ENCODE measurements at places on chromosomes 6 and 20.

DNA sequence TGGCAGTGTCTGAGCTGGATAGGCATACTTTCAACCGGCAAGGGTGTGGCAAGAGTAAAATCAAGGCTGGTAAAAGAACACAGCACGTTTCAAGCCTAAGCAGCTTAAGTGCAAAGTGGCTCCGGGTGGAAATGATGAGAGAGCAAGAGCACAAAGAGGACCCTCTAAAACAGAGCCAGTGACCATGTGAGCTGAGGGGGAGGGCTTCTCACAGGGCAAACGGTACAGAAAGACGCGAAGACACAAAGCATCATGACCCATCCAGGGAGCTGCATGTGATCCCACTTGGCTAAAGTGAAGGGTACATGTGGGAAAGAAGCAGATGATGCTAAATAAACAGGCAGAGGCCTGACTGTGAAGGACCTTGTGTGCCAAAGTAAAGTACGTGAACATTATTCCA is 25.7 kb downstream of the FKBP5 start:
- peak; percentile 36 for DNase-seq

DNA sequence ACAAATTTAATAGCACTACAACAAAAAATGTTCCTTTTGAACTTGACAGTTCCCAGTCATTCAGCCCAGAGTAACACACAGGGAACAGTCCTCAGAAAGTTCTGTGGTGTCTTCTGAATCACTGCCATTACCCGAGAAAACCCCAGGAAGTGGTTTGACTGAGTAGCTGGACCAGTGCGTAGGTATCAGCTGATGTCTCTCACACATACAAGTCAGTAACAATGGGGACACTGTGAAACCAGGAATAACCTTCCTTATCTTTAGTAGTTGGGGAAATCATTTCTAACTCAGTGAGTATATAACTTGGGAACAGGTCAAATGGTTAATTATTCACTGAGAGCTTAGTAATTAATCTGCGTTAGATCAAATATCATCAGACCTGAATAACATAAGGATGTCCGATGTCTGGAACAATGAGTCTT is 73.1 kb downstream of the HIVEP2 start:
- no peak for DNase-seq

- DNase-seq = no peak
These were observed 248.8 kb downstream of the KHDC1L start for GRCh38 chr6:72976484-72976883.

GRCh38 chr20:1875762-1876161 is 19.4 kb upstream of the SIRPA start:
- no peak for DNase-seq

DNA sequence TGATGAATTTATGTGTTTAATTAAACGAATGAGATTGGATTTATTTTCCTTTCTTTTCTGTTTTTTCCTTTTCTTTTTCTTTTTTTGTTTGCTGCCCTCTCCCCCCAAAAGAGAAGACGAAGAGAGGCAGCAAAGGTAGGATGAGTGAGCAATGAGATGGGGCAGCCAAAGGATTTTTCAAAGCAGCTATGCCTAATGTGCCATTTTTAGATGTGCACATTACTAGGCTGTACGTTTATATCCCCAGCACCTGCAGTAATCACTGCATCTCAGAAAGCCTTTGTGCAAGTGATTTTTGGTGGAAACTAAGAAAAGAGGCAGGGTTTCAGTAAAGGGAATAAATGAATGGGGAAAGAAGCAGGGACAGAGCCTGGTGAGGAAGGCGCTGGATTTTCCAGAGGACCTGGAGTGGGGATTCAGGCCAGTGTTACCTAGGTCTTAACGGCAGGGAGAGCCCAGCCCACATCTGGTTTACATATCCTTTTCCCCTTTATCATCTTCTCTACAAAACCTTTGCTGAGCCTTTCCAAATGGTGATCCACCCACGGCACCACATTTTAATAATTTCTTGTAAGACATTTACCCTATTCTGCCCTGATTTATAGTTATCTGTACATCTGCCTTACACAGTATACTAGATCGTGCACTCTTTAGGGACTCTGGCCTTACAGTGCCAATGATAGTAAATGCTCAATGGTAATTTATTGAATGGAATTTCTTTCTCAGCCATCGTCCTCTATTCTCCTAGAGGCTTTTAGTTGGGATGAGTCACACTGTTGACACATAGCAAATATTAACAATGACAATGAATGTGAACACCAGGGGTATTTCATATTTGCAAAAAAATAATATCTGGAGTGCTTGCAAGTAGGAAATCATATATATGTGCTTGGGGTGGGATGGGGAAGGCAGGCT is 38.3 kb upstream of the ATXN1 start:
- DNase-seq = no peak

DNA sequence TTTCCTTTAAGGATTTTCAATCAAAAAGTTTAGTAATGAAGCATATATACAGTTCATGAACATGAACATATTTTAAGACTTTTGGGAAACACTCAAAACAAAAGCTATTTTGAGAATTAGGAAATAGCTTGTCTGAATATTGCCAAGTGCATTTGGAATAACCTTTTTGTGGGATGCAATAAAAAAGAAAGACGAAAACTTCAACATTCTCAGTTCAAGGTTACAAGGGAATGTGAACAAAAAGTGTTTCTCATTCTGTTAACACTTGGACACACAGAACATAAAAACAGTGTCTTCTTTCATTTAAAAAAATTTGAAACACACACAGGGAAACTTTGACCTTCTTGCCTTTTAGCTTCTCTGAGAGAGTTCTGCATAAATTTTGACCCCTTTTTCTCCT is 72.7 kb upstream of the TCF21 start:
- no peak for DNase-seq

DNA sequence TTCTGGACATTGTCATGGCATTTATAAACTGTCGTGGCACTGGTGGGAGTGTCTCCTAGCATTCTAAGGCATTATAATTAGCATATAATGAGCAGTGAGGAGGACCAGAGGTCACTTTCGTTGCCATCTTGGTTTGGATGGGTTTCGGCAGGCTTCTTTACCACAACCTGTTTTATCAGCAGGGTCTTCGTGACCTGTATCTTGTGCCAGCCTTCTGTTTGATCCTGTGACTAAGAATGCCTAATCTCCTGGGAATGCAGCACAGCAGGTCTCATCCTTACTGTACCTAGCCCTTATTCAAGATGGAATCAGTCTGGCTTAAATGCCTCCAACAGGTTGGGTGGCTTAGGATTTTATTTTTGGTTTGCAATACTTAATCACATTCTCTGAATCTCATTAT is 142.7 kb upstream of the GGTLC1 start:
- no peak for DNase-seq

DNA sequence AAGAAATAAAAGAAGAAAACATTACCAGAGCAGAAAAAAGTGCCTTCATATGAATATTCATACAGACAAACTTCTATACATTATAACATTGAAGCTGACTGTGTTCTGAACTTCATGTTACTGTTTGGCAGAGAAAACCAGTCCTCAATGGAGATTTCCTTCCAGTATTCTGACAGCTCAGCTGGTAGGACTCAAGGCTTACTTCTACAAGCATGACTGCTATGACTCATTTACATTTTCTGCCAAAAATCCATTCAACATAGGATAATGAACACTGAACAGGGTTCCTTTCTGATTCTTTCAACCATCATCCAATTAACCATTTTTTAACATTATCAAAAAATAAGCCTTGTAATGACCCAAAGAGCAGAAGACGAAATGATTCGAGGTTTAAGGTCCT is 25.4 kb downstream of the COL9A1 start:
- DNase-seq = no peak

GRCh38 chr6:22147921-22148776 is 148.7 kb downstream of the PRL start:
- no peak for DNase-seq

DNA sequence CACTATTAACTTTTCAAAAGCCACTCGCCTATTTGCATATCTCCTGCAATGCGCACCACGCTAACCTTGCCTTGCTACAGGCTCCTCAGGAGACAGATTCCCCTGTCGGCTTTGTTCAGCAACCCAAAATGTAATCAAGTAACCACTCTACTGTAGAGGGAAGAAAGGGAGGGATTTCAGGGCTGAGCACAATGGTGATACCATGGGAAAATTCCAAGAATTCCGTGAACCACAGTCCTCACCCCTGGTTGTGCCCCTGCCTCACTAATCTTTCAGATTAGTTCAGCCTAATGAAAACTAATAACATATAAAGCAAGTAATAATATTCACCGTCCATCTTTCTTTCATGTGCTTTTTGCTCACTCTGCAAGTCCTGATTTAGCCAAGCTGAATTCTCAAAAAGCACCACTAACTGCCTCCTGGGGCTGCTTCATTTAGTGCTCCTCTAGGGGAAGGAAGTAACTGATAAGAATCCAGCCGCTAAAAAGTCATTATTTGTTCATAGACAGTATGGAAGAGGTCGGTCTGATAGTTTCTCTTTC is 6.6 kb downstream of the CITED2 start:
- peak; percentile 65 for DNase-seq

DNA sequence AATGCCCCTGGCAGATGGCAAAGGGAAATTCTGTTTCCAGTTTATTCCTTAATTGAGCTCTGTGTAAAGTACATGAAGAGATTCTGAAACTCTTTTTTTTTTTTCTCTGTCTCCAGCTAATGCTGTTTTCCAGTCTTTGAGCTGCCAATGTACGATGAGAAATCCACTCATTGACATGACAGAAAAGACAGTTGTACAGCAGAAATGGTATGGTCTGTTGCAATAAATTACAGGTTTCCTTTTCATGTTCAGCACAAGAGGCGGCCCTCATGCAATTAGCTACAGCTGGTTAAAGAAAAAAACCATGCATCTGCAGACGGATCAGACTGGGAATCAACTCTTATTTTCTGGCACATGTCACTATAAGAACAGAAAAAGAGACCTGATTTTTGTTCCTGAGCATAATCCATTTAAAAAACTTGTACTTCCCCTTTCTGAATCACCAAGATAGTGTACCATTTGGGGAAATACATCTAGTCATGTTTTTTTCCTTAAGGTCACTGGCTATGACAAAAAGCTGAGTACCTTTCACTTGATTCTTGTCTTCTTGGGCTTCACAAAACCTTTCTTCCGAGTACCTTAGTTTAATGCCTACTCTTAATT is 289.8 kb upstream of the PREP start:
- DNase-seq = no peak

DNA sequence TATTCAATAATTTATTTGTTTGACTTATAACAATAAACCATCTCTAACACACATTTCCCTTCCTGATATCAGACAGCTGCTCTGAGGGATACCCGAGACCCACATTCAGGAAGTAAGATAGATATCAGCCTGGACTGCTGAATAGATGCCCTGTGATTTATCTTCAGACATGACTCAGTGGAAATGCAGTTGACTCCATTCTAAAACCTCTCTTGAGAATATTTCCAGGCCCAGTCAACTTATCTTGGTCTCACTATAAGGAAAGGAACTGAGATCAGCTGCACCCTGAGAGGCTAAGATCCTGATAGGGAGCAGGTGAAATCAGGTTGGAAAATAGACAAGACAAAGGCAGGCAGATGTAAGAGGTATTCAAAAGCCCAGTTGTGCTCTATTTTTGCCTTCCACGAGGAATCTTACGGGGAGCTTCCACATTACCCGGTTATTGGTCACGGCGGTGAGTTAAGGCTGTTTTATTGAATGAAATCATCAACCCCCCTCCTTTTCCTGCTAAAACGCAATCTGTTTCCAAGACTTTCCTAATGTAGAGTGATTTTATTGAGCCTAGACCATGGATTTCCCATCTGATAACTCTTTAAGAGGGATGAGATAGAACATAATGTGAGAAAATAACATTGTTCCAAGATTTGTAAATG is 25.5 kb downstream of the C6orf15 start:
- DNase-seq = no peak

GRCh38 chr6:134410541-134410940 is 92.6 kb upstream of the SGK1 start:
- DNase-seq = no peak

- no peak for DNase-seq
These were observed at the start of gene PSORS1C1 for GRCh38 chr6:31114541-31114878. Gene PSORS1C1 (plus strand): TSS chr6:31114800. CDS start chr6:31129633, 14,833 bp downstream.

DNA sequence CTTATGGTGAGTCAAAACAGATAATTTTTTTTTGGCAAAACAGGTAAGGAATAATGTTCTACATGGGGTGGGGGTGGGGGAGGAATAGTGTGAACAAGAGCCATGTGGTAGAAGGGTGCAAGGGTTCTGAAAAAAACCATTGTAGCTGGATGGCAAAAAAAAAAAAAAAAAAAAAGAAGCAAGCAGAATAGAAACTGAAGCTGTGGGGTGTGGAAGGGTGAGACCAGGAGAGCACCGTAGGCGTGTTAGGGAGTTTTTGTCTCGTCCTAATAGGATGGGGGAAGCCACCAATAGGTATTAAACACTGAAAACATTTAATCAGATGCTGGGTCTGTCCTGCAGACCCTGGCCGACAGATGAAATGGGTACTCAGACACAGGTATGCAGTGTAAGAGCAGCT is 110.1 kb downstream of the ADTRP start:
- no peak for DNase-seq

- DNase-seq = no peak
These were observed 144.2 kb downstream of the PREX1 start for GRCh38 chr20:48683467-48684175.

DNA sequence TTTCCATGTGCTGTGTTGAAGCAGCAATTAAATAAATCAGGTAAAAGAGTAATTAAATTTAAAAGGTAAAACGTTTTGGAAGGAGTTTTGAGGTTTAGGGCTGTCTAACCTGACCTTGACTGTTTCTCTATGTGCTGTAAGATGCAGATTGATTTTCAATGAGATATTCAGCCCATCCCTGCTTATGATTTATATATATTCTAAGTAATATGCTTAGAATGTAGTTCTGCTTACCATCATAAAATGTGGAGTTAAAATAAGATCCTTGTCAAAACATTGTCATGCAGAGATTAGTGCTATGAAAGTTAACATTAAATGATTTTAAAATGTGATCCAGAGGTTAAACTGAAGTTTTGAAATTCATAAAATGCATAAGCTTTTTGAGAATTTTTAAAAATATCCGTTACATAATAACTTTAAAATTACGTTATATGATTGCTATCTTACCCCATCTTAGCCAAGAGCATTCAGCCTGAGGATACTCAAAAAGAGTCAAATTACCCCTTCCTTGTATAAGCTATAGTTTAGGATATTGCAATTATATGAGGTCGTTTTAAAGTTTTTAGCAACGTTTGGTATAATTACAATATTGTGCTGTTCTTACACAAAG is 122.5 kb downstream of the MTHFD1L start:
- no peak for DNase-seq

GRCh38 chr6:157620944-157621343 is 202.1 kb upstream of the SNX9 start:
- DNase-seq = no peak

- DNase-seq = peak; percentile 48
These were observed 21.0 kb downstream of the RMND1 start for GRCh38 chr6:151430886-151431285.

GRCh38 chr20:25319241-25320034 is 71.2 kb downstream of the ABHD12 start:
- DNase-seq = no peak

GRCh38 chr6:133890711-133891148 is 1.8 kb downstream of the TCF21 start:
- no peak for DNase-seq

GRCh38 chr6:28490205-28490890 is 25.2 kb downstream of the GPX6 start:
- DNase-seq = no peak

- no peak for DNase-seq
These were observed 38.1 kb upstream of the BMP5 start for GRCh38 chr6:55913228-55914195.
